Colonic mucosa (tissue), 4 donors: ENCODE measurements at places on chromosomes 5 and 9.

GRCh38 chr5:159657298-159657697, 259.0 kb upstream of the ADRA1B start:
- no peak for DNase-seq

- DNase-seq, result no peak
These were observed 9.5 kb downstream of the CDH18 start for GRCh38 chr5:19978476-19978875.

DNA sequence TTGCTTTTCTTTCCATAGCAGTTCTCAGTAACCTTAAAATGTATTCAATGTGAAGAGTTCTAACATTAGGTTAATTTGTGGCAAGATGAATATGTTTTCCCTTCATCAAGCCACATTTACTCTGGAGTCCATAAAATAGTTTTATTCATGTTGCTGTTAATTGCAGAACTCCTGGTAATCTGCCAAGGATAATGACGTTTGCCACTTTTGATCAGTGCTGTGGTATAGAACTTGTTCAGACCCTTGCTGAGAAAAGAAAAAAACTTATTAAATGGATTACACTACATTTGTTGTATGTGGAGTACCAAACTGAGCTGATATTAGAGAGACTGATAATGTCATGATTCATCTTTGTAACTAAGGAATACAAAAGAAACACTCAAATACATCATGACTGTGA, 212.4 kb upstream of the DMAC1 start:
- DNase-seq, result no peak

DNA sequence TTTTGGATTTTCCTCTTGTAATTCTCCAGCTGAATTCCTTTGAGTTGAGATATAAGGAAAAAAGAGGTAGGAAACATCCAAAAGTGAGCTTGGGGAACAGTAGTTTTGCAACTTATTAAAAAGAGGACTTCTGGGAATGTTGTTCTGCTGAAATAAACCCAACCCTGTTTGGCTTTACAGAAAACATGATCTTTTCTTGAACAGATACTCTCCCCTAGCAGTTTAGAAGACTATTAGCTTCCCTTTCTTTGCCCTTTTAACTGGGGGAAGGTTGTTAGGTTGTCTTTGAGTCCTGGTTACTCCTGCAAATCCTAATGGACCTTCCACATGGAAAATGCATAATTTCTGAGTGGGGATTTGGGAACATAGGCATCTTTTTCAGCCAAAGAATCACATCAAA, 168.7 kb upstream of the RPS23 start:
- no peak for DNase-seq

- no peak for DNase-seq
These were observed 67.1 kb upstream of the CDK20 start for GRCh38 chr9:88041447-88041846.

DNA sequence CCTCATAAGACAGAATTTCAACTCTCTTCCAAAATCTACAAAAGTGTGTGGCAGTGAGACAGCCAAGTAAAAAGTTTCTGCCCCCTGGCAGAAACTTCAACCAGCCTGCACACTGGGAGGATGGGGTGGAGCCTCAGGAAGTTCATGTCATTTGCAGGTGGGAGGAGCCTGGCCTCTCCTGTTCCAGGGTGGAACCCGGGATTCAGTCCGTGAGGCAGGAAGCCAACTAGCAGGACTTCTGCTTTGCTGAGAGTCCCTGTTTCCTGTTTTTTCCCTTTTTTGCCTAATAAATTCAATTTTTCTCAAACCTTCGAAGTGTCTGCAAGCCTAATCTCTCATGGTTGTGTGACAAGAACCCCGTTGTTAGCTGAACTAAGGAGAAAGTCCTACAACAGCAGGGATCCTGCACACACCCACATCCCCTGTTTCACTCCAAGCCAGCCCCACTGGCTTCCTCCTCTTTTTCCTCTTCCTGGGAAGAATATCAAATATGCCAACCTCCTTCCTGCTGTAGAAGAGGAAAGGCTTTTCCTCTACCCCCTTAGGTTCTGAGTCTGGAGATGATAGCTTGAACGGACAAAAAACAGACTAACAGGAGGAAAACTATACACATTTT, 69.3 kb downstream of the ALDH7A1 start:
- DNase-seq, result peak; percentile 89

- DNase-seq, result no peak
These were observed 26.2 kb upstream of the WDR41 start for GRCh38 chr5:77518304-77518703.

- no peak for DNase-seq
These were observed 45.5 kb downstream of the ECPAS start for GRCh38 chr9:111438541-111439235.

- DNase-seq, result peak; percentile 50
These were observed 1.0 kb downstream of the TLE4 start for GRCh38 chr9:79572608-79573411.

- no peak for DNase-seq
These were observed 1033.4 kb downstream of the TLE4 start for GRCh38 chr9:80605129-80605528.

GRCh38 chr9:136965771-136966484, 11.4 kb upstream of the PTGDS start:
- no peak for DNase-seq

- DNase-seq, result no peak
These were observed 5.3 kb upstream of the PRDM12 start for GRCh38 chr9:130658893-130659698.

DNA sequence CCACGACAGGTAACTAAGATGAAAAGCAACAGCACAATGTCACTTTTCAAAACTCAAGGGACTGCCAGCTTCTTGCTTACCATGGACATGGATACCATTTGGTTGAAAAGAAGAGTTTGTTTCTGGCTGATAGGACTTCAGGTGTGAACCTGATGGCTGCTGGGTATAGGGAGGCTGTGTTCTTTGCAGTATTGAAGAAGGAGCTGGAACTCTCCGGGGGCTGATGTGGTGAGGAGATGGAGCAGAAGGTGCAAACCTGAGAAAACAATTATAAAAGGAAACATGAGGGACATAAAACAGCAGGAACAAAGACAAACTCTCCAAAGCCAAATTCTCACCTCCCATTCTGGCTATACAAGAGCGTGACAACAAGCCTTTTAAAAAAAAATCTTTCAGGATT, 330.1 kb upstream of the RFX3 start:
- DNase-seq, result no peak

GRCh38 chr5:109692852-109693251, 3.1 kb downstream of the MAN2A1 start:
- DNase-seq, result no peak

- no peak for DNase-seq
These were observed 390.6 kb downstream of the DNAH5 start for GRCh38 chr5:13553896-13554295.

DNA sequence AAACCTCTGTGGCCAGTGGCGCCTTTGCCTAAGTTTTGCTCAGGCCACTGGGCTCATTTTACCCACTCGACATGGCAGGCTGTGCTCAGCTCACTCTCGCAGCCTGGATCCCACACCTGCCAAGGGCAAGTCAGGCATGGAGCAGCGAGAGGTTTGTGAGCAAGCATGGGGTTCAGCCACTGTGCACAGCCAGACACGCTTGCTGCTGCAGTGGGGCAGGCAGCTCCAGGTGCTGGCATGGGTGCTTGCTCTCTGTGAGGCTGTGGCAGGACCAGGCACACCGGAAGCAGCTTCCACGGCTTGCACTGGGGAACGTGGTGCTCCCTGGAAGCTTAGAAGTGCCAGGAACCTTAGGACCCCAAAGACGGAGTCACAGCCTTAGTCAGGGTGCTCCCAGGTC, 470.1 kb downstream of the CDH9 start:
- no peak for DNase-seq

DNA sequence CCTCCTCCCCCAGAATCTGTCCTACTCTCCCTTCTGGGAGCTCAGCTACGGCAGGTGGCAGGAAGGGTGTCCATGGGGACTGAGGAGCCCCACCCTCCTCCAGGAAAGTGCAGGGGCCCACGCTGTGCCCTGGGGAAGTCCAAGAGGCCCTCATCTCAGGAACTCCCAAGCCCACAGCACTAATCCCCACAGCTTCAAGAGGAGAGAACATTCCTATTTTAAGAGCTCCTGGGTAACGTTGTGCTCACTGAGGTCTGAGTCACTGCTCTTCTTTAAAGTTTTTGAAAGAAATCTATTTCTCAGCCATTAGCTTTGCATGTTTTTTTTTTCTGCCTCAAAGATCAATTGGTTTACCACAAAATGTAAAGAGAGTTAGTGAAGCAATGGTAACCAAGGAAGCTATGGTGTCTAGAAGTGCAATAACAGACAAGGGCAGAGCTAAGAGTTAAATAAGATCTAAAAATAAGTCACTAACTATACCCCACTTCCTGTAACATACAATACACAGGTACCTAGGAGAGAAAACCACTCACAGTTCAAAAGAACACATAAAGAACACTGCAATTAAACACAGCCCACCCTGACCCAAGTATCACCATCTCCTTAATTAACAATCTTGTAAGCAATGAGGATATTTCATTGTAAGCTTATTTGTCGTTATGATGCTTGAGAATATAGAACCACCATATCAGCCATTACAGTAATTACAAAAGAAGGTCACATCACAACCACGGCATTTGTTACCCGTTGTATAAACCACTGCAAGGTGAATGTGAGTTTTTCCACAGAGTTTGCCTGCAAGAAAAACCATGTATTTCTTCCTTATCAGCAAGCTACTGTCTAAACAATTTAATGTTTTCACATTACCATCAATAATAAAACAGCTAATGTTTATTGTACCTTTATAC, 382.3 kb upstream of the SLC30A5 start:
- no peak for DNase-seq

- DNase-seq, result peak; percentile 55
These were observed 129.0 kb downstream of the SNX18 start for GRCh38 chr5:54646356-54647101.

DNA sequence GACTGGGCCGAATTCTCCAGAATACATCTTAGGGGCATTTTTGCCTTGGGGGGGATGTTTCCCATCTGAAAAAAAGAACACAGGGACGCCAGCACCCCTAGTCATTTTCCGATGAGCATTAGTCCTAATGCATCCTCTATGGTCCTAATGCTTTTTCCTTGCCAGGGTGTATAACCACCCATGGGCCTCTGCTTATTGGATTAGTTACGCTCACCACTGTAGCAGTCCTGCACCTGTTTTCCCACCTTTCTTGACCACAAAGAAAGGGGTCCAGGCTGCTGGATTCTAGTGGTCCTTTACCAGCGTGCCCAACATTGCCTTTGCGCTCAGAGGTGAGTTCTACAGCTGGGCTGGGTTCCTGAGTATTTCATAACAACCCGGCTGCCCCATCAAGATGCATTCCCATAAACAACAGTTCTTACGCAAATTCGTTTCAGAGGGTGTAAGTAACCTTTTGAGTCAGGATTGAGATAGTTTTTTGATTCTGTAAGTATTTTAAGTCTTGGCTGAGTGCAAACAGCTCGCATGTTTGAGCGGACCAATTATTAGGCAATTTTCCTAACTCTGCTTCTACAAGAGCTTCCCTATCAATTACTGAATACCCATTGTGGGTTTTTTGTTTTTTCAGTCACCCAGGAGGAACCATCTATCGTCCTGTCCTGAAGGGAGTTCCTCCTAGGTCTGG, 135.1 kb downstream of the DROSHA start:
- DNase-seq, result no peak

DNA sequence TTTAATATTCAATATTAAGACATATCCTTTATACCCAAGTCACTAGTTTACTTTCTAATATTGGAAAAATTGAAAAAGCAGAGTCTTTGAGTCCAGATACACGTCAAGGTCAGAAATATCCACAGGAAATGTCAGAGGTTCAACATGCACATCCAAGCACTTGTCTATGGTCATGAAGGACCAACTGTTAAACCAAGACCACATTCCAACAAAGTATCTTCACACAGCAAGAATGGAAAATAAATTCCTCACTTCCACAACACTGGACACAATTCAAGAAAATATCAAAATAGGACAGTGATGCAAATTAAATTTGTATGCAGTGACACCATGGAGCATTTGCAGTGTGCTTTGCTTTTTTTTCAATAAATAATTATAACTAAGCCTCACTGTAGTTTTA, 142.5 kb downstream of the GABRB2 start:
- no peak for DNase-seq

DNA sequence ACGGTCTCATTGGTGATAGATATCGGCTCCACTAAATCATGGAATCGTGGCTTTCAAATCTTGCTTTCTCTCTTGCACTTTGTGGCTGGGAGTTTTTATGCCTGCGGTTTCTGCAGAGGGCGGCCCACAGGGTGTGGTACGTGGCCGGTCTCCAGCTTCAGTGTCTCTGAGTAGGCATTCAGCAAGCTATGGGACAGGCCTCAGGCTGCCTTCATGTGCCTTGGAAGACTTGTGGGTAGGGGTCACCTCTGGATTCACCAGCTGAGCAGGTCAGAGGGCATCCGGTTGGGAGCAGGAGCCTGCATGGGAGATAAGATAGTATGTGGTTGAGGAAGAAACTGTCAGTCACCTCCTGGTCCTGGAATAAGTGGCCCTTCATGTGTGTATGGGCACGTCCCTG, 47.7 kb downstream of the AMBP start:
- DNase-seq, result peak; percentile 27

- no peak for DNase-seq
These were observed 201.5 kb upstream of the TUT7 start for GRCh38 chr9:86555661-86556060.

DNA sequence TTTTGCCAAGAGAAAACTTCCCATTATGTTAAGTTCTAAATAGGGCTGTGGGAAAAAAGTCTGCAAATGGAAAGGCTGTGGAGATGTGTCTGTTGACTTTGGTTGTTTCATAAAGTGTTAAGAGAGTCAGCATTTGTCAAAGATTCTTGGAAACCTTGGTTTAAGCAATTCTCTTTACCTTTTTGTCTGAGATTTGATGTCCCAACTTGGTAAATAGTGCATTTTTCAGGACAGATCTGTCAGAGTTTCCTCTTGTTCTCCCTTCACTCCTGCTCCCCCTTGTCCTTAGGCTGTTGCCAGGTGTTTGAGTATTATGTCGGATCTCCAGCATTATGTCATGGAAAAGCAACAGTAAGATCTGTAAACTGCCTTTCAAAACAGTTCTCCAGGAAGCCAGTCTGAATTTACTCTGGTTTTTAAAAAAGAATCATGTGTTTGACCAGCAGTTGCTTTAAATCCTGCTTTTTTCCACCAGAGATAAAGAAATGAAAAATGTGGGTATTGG, 79.1 kb upstream of the ADAMTSL1 start:
- DNase-seq, result no peak

GRCh38 chr5:154714266-154714986, 40.8 kb upstream of the LARP1 start:
- peak; percentile 60 for DNase-seq

GRCh38 chr5:79936002-79936645, 54.9 kb downstream of the MTX3 start:
- DNase-seq, result no peak
